ENCODE measurements at places on chromosomes 1 and 21.
A peak's percentile ranks its signal among the peaks of the same experiment; 100 is the strongest.

- DNase-seq = no peak
Measured at GRCh38 chr1:3399732-3400131, 54.7 kb upstream of the ARHGEF16 start.

GRCh38 chr1:29346576-29346975 is 110.3 kb downstream of the PTPRU start:
- DNase-seq = no peak

DNA sequence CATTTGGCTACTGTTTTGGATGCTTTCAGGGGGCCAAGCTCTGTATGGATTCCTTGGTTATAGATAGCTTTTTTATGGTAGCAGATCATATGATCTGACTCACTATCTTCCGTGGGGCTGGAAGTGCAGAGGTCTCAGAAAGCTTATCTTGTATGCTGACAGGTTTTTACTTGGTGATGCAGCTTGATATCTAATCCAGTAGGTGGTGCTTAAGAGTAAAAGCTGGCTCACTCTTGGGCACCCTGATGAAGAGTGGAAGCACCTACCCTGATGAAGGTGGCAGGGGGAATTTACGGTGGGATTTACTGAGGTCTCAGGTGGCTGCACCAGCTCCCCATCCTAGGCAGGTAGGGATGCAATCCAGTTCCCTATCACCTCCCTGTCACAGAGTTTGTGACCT is 151.2 kb downstream of the PTBP2 start:
- no peak for DNase-seq

DNA sequence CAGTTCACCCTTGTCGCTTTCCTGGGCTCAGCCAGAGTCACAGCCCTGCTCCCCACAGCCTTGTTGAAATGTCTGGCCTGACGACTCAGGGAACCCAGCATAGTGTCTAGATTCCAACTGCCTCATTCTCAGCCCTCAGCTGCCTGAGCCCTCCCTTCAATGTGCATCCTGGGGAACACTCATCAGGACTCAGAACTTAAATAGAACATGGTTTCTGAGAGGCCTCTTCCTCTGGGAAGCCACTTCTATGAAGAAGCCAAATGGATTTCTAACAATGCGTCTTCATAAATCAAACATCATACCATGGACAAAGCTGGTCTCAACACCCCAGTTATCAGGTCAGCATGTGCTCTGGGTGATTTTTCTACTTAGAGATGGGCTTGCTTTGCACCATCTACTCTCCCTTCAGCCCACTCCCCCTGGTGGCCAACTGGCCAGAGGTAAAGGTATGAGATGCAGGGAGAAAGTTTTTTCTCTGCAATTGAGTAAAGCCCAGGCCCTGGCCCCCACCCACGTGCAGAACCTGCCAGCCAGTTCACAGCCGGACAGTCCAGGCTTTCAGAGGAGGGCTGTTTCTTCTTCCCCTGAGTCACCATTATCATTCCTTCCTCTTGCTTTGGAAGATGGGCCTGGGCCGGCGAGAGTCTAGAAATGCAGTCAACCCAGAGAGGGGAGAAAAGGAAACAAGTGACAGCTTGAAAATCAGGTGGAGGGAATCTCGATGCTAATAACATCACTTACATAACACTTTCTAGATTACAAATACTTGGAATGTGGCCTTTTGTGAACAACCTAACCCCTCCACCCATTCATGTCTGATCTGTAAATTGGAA is 32.1 kb downstream of the CD244 start:
- peak; percentile 20 for DNase-seq

DNA sequence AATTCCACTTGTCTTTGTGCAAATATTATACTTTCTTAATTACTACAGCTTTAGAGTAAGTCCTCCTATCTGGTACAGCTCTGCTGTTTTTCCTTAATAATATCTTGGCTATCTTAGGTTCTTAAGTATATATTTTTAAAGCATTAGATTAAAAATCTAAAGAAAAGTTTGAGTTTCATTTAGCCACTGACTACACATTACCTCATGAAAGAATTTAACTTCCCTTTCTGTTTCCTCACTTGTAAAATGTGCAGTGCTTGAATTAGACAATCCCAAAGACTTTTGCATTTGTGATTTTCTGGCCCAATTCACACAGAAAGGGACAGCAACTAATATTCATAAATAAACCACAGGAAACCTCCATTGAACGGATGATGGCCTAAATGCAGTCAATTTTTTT is 126.4 kb upstream of the SAMSN1 start:
- no peak for DNase-seq

DNA sequence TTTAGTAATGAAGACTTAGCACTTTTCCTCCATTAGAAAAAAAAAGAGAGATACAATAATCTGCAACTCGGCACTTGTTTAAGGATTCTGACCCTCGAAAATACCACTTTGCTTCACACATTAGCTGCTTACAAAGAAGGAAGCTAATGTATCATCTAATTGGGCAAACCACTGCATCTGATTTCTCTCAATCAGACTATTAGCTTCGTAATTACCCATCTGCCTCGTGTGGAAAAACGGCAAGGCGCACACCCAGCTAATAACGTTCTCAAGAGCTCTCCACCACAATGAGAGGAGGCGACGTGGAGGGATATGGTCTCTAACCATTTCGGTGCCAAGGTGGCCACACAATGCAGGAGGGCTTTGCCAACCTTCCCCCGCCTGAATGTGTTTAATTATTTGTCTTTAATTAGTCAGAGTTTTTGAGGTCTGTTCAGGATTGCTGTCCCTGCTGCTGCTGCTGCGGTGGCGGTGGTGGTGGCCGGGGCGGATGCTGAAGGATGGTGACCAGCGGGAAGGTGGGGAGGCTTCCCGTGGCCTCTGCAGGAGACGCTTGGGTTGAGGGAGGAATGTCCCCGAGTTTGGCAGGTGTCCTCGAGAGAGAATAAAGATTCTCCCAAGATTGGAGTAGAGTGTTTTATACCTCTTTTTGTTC is 374.5 kb downstream of the RPS6KC1 start:
- DNase-seq = no peak

GRCh38 chr1:234094172-234094571 is 189.7 kb downstream of the SLC35F3 start:
- no peak for DNase-seq

GRCh38 chr21:28541371-28542112 is 451.1 kb downstream of the LTN1 start:
- DNase-seq = no peak

DNA sequence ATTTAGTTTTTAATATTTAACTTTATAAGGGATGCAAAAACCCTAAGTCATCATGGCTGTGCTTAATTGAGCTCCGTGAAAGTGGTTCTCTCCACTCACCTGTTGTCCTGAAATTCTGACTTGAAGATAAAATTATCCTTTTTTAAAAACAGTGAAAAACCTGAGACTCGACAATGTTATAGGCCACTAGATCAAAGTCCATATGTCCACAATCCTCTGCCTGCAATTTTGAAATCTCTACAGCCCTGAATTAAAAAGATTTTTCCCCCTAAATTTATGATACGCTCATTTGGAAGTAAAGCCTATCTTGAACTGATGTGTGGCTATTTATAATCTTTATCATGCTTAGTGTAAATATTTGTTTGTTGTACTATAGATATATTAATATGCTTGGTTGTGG is 18.7 kb downstream of the OSBPL9 start:
- no peak for DNase-seq

DNA sequence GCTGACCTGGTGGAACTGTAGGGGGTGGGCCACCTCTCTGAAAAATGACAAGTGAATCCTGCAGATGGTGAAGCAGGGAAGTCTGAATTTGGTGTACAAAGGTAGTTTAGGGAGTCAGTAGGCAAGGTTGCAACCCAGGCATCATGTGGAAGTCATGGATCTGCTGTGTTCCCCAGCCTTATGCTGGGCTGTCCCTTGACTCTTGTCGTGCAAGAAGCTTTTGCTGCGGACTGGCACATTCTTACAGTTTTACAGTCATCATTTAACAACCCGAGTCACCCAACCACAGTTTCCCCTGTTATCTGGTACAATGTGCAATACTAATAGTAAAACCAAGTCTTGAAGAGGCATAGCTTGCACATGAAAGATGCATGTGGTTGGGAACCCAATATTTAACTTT is 13.2 kb downstream of the RHOU start:
- no peak for DNase-seq

DNA sequence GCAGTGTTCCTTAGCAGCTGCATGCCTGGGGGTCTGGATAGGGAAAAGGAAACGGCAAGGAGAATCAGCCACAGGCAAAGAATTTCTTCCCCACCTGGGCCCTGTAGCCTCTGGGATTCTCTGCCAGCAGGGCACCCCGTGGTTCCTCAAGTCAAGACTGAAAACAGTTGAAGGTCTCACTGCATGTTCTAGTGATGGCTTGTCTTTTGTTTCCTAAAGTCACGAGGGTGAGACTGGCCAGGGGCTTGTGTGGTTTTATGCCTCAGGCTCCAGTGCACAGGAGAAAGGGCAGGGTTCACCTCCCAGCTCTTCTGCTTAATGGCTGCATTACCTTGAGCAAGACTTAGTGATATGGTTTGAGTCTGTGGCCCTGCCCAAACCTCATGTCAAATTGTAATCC is 53.2 kb upstream of the B3GALT5 start:
- DNase-seq = no peak
